Naive thymus-derived CD4-positive, alpha-beta T cell (primary cell): ENCODE measurements at places on chromosomes 1 and 21. TPM values are rescaled to one million over a fixed set of nuclear protein-coding genes. Genes with fewer than 3 reads are reported as not detected.

BCAR3 gene
- 0.85 TPM for total RNA-seq

MPL gene
- not detected for total RNA-seq

CFAP74 gene
- total RNA-seq: not detected

SLAMF1 gene
- 31.9 TPM for total RNA-seq

GUCA2A gene
- total RNA-seq: 0.76 TPM

SUSD4 gene
- total RNA-seq: 7.1 TPM

TCP10L gene
- total RNA-seq: 0.57 TPM

GRCh38 chr1:54813485-54814125, 12.5 kb upstream of the TTC22 start:
- H3K27ac ChIP-seq: no peak overlapping the region
- no peak for DNase-seq
- H3K4me3 ChIP-seq: no peak overlapping the region
- no peaks in the 10 kb centered on the region for H3K36me3 ChIP-seq
- no peaks in the 10 kb centered on the region for H3K27me3 ChIP-seq

GRCh38 chr1:23611601-23612327, 52.5 kb upstream of the ID3 start:
- H3K27ac ChIP-seq: peak overlapping the region; percentile 71
- peak overlapping the region; percentile 14 for H3K4me3 ChIP-seq
- no peak for DNase-seq

DNA sequence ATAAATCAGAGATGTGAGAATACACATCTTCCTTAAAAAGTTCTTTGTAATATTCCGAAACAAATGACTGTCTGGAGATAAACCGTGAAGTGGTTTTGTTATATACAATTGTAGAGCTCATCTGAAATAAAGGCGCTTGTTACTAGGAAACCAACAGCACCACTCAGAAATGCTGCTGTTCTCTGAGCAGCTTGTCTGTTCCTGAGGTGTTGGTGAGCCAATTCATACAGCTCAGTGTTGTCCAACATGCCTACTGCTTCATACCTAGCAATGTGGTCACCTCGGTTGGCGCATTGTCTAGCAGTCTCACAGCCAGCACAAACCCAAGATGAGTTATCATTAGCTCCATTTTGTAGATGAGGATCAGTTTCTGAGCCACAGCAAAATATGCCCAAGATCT, 44.4 kb downstream of the GFI1 start:
- H3K27me3 ChIP-seq: no peaks in the 10 kb centered on the region
- H3K36me3 ChIP-seq: no peaks in the 10 kb centered on the region
- no peak for DNase-seq
- H3K27ac ChIP-seq: no peak overlapping the region
- no peak overlapping the region for H3K4me3 ChIP-seq

GRCh38 chr21:43987509-43987908, 24.6 kb upstream of the TRAPPC10 start:
- H3K27ac ChIP-seq: no peak overlapping the region
- H3K4me3 ChIP-seq: no peak overlapping the region
- no peaks in the 10 kb centered on the region for H3K27me3 ChIP-seq
- peaks cover 6% of the 10 kb centered on the region for H3K4me1 ChIP-seq
- peaks cover 11% of the 10 kb centered on the region for H3K36me3 ChIP-seq
- no peak for DNase-seq

DNA sequence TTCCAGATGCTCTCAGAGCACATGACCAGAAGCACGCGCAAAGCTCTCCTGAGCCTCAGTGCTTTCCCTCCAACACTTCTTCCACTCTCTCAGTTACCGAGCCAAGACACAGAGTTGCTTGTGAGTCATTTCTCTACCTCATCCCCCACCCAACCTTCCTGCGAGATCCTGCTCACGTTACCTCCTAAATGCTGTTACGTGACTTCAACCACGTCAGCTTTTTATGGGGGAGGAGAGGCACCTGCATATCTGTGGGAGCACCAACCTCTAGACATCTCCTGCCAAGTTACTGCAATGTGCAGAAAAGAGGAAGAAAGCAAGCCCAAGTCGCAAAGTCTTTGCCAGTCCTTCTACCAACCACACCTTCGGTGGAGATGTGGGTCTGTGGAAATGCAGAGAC, 27.2 kb upstream of the ERG start:
- H3K27ac ChIP-seq: no peak overlapping the region
- no peak overlapping the region for H3K4me3 ChIP-seq
- no peak for DNase-seq

DNA sequence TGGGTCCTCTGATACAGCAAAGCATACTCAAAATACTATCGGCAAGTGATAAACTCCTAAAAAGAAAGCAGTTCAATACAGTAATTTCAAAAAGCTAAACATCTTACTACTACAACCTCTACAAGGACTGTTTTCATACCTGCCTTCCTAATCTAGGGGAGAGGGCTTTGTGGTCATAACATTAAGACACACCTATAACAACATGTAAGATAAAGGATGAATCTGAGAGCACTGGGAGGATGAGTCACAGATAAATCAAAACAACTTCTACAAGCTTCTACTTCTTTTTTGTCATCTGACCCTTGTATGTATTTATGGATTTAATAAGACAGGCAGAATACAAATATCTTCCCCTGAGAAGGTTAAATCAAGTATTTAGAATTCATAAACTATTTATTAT, 40.0 kb downstream of the LTN1 start:
- H3K36me3 ChIP-seq: no peaks in the 10 kb centered on the region
- no peak overlapping the region for H3K27ac ChIP-seq

DNA sequence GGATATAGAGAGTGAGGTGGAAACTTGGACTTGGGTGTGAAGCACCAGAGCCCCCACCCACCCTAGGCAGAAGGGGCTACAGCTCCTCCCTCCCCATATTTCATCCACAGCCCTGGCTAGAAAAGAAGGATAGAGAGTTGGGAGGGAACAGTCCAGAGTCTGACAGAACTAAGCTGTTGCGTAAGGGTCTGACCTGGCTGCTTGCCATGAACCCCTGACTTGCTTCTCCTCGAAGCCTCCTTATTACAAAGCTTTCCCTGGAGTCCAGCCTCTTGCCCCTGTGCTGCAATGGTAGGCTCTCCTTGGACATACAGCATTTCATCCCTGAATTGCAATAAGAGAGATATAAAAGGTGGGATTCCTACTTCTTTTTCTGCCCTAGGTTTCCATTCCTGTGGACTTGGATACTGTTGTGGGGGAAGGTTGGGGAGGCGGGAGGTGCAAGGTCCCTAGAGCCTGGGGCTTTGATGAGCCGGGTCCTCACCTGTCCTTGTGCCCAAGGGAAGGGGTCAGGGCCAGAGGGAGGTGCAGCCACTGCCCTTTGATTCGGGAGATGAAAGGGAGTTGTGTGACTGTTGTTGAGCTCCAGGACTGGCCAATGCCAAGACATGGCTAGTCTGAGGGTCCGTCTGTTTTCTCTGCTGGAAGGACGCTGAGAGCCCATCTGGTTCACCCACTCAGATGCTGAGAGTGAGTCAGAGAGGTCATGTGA, 2.7 kb downstream of the RHBG start:
- H3K27ac ChIP-seq: no peak overlapping the region
- no peak for DNase-seq
- H3K36me3 ChIP-seq: no peaks in the 10 kb centered on the region
- no peak overlapping the region for H3K4me3 ChIP-seq
- H3K4me1 ChIP-seq: no peaks in the 10 kb centered on the region

DNA sequence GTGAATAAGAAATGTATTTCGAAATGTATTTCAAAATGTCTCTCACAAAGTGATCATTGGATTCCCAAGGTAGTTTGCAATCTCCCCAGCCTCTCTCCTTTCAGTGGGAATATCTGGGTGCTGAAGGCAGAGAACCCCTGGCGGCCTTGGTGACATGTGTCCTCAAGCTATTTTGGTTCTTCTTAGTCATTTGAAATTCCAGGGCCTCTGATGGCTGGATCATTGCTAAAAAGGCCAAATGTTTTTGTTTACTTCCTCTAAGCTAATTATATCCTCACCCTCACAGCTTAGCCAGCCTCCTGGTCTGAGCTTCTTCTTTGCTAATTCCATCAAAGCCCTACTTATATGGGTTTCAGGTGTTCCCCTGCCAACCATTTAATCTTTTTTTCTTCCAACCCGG, 71.2 kb downstream of the LRRC40 start:
- no peak for DNase-seq
- no peaks in the 10 kb centered on the region for H3K27me3 ChIP-seq
- H3K36me3 ChIP-seq: no peaks in the 10 kb centered on the region
- H3K27ac ChIP-seq: no peak overlapping the region
- no peak overlapping the region for H3K4me3 ChIP-seq

GRCh38 chr1:206674745-206675175, 9.9 kb upstream of the MAPKAPK2 start:
- H3K4me1 ChIP-seq: no peaks in the 10 kb centered on the region

- no peak for DNase-seq
- H3K27ac ChIP-seq: no peak overlapping the region
- H3K4me3 ChIP-seq: no peak overlapping the region
- no peaks in the 10 kb centered on the region for H3K36me3 ChIP-seq
Observed at GRCh38 chr1:192399161-192399560, 82.4 kb downstream of the RGS21 start.

DNA sequence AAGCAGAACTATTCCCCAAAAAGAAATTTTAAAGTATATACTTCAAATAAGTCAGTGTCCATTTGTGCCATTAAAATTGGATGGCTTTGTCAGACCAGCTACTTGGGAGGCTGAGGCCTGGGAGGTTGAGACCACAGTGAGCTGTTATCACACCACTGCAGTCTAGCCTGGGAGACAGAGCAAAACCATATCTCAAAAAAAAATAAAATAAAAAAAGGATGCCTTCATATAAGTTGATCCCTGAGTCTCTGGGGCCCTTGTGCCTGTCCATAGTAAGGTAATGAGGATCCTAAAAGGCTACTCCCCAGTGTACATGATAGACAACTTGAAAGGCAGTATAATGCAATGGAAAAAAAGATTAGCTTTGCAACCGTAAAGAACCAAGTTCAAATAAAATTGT, 81.2 kb upstream of the BARHL2 start:
- no peaks in the 10 kb centered on the region for H3K36me3 ChIP-seq
- H3K27me3 ChIP-seq: no peaks in the 10 kb centered on the region
- H3K4me3 ChIP-seq: no peak overlapping the region
- H3K27ac ChIP-seq: no peak overlapping the region
- DNase-seq: no peak

- H3K27ac ChIP-seq: no peak overlapping the region
- DNase-seq: no peak
- H3K27me3 ChIP-seq: no peaks in the 10 kb centered on the region
Observed at GRCh38 chr1:44571712-44572571, 102.3 kb downstream of the TMEM53 start.

DNA sequence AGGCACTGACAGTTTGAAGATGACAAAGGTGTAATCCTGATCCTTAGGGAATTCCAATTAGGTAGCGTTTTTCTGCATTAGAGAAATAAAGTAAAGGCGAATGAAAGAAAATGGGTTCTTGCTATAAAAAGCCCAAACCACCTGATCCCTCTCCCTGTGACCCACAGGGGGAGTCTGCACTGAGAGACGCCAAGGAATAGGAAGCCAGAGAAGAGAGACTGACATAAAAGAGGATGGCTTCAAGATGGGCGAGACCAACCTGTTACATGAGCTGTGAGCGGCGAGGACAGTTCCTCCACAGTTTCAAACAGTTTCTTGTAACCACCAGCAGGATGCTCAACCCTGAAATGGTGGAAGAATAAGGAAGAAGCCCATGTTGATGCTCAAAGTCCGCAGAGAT, 1.4 kb downstream of the RPE65 start:
- no peak overlapping the region for H3K27ac ChIP-seq
- no peaks in the 10 kb centered on the region for H3K27me3 ChIP-seq
- no peaks in the 10 kb centered on the region for H3K4me1 ChIP-seq
- DNase-seq: no peak
- no peaks in the 10 kb centered on the region for H3K36me3 ChIP-seq
- H3K4me3 ChIP-seq: no peak overlapping the region

- H3K27ac ChIP-seq: no peak overlapping the region
- no peaks in the 10 kb centered on the region for H3K27me3 ChIP-seq
- H3K36me3 ChIP-seq: no peaks in the 10 kb centered on the region
- no peaks in the 10 kb centered on the region for H3K4me1 ChIP-seq
- H3K4me3 ChIP-seq: no peak overlapping the region
Observed at GRCh38 chr1:2906085-2906484, 104.6 kb upstream of the TTC34 start.

DNA sequence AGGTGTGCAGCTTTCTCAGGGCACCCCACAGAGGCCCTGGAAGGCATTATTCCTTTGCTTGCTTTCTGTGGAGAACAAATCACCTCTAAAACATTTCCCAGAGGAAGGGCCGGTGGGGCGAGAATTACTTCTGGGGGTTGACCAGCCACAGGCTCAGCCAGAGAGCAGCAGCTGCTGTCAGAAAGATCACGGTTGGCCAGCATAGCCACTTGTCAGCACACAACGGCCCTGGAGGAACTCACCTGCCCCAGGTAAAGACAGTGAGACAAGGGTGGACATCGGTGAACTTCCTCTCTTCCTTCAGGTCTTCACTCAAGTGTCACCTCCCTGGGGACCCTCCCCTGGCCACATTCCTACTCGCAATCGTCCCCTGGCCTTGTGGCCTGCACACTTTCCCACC, 69.5 kb upstream of the CLDN14 start:
- no peaks in the 10 kb centered on the region for H3K4me1 ChIP-seq
- no peaks in the 10 kb centered on the region for H3K27me3 ChIP-seq

GRCh38 chr1:115158181-115158580, 68.9 kb upstream of the TSPAN2 start:
- no peak overlapping the region for H3K4me3 ChIP-seq
- peaks cover 4% of the 10 kb centered on the region for H3K27me3 ChIP-seq
- DNase-seq: no peak
- H3K4me1 ChIP-seq: no peaks in the 10 kb centered on the region
- no peaks in the 10 kb centered on the region for H3K36me3 ChIP-seq

- no peak overlapping the region for H3K4me3 ChIP-seq
- H3K36me3 ChIP-seq: no peaks in the 10 kb centered on the region
- H3K27ac ChIP-seq: no peak overlapping the region
- H3K27me3 ChIP-seq: no peaks in the 10 kb centered on the region
Observed at GRCh38 chr1:171877701-171878100, 36.4 kb downstream of the DNM3 start.

GRCh38 chr1:54671985-54672608, 30.5 kb downstream of the MROH7 start:
- no peaks in the 10 kb centered on the region for H3K4me1 ChIP-seq
- no peaks in the 10 kb centered on the region for H3K27me3 ChIP-seq
- no peak overlapping the region for H3K4me3 ChIP-seq
- H3K36me3 ChIP-seq: no peaks in the 10 kb centered on the region
- DNase-seq: peak; percentile 54

GRCh38 chr1:93701629-93702028, 20.0 kb upstream of the BCAR3 start:
- H3K36me3 ChIP-seq: no peaks in the 10 kb centered on the region
- no peak overlapping the region for H3K27ac ChIP-seq
- no peak overlapping the region for H3K4me3 ChIP-seq
- no peak for DNase-seq
- H3K27me3 ChIP-seq: no peaks in the 10 kb centered on the region
- no peaks in the 10 kb centered on the region for H3K4me1 ChIP-seq

DNA sequence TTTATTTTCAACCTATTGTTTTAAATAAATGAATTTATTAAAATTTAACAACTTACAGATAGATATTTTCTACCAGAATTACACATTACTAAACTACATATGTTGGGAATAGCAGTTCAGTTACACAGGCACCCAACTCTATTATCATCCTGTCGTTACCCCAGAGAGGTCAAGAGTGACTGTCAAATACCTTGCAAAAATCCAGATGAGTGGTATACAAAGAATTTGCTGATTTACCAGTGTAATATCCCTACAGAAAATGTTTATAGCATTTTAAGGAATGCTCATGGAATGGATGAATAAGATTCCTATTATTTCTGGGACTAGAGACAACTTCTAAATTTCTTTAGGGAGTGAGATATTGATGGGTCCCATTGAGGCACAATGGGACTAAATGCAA, 300.7 kb upstream of the RGS18 start:
- no peak for DNase-seq
- no peaks in the 10 kb centered on the region for H3K27me3 ChIP-seq
- H3K27ac ChIP-seq: no peak overlapping the region
- no peaks in the 10 kb centered on the region for H3K36me3 ChIP-seq
